ENCODE measurements at places on chromosomes 6 and 20. TPM values are rescaled to one million over a fixed set of nuclear protein-coding genes. Genes with fewer than 3 reads are reported as not detected.

BANF2 gene
- total RNA-seq: not detected

SRMS gene
- total RNA-seq: not detected

METTL24 gene
- total RNA-seq: not detected

SIRPA gene
- total RNA-seq: 1.7 TPM

RIMS4 gene
- total RNA-seq: not detected

OR14J1 gene
- not detected for total RNA-seq

GPSM3 gene
- total RNA-seq: 325 TPM

GMPR gene
- 1.0 TPM for total RNA-seq

NFKBIE gene
- total RNA-seq: 38.9 TPM

PRRC2A gene
- total RNA-seq: 223 TPM

RAET1E gene
- not detected for total RNA-seq

GRCh38 chr6:11233673-11234573, 1.5 kb upstream of the NEDD9 start:
- DNase-seq: no peak

- DNase-seq: no peak
Measured at GRCh38 chr6:89787660-89788328, 31.8 kb downstream of the MDN1 start.

- DNase-seq: no peak
Measured at GRCh38 chr6:157037165-157037564, 260.0 kb downstream of the ARID1B start.

DNA sequence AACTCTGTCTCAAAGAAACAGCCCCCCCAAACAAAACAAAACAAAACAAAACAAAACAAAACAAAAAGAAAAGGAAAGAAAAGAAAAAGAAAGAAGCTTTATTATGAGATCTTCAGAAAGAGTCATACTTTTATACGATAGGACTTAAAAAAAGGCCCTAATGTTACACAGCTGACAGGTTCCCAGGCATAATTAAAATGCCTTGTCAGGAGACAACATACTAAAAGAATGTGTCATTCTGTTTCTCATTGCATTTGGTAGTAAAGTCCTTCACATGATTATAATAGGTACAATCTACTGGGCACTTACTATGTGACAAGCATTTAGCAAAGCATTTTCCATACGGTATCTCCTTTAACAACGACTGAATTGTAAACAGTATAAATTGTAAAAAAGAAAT, 36.4 kb upstream of the RPN2 start:
- DNase-seq: no peak

DNA sequence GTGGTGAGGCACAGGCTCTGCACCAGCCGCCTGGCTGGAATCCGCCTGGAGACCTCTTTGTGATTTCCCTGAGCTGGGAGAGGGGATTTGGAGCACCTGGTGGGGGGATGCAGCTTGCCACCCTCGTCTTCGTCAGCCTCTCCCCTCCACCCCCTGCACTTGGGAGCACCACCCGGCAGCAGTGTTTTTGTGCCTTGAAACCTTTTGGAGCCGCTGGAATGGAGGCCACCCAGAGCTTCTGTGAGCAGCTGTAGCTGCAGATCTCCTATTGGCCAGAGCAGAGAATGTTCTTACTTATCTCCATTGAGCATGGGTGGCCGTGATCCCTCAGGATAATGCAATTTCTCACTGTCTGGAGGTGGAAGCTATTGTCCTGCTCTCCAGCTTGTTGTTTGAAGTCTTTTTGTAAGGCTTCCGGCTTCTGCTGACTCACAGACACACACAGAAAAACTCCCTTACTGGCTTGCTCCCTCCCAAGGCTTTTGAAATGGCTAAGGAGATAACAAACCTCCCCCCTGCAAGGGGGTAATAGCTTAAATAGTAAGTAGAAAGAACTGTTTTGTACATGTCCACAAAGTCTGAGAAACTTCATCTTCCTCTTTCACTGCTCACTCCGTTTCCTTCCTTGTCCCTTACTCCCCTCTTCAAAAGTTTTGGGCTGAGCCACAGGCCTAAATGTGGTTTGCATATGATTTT, 271.2 kb downstream of the PRL start:
- peak; percentile 29 for DNase-seq

GRCh38 chr6:139027620-139028182, 844 bp upstream of the ABRACL start:
- peak; percentile 14 for DNase-seq

- no peak for DNase-seq
Measured at GRCh38 chr6:45438849-45439406, 61.2 kb upstream of the SUPT3H start.

GRCh38 chr6:148608199-148608951, 138.5 kb upstream of the UST start:
- DNase-seq: no peak

DNA sequence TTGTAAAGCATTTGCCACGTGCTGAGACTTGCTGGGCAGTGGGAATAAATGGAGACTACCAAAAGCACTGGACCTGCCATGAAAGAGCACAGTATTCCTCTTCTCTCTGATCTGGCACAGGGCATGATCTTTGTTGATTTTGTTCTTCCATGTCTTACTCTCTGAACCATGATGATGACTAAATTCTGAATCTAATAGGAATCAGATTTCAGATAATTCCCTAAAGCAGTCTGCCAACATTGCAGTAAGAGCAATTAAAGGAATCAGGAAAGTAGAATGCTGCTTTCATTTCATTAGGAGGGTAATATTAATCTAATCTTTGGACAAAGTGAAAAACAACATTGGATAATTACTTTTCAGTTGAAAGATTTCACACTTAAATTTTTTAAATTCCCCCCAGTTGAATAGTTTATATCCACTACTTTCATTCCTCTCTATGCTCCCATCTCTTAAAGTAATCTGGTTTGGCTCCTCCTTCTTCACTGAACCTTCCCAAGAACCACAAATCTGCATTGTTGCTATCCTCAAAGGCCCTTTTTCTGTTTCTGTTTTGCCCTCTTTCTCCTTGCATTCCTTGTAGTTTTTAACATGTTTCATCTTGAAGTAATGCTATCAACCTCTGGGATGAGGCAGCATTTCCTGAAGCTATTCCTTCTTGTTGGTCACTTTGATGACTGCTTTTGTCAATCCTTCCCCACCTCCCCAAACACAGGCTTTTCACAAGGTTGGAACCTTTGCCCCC, 243.2 kb upstream of the TENT5A start:
- no peak for DNase-seq

DNA sequence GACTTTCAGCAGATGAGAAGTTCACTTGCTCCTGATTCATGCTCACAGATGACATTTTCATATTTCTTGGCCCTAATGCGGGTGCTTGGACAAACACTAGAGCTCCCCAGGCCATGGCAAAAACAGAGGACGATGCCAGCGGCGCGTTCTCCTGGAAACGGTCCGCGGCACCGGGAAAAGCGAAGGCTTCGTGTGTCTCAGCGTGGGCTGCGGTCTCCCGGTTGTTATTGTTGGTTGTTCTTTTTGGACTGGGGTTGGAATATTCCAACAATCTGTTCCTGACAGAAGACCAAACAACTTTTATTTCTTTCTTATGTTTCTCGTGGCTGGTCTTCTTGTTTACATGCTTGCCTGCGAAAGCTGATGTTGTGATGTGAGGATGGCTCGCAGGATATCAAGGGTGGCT, 46.8 kb upstream of the NEDD9 start:
- DNase-seq: no peak

DNA sequence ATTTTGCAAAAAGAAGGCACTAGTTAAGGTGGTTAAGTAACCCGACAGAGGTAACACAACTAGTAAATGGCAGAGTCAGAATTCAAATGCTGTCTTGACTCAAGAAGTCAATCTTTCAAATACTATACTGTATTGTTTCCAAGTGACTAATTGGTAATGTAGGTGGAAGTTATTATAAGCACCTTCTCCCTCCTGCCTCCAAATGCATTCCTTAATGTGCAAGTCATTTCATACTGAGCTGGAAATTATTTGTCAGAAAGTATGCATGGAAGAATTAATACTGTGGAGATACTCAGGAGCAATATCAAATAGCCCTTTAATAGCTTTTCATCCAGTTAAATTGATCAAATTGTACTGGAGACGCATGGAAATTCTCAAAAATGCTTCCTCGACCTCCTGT, 579.1 kb downstream of the DOK5 start:
- no peak for DNase-seq

DNA sequence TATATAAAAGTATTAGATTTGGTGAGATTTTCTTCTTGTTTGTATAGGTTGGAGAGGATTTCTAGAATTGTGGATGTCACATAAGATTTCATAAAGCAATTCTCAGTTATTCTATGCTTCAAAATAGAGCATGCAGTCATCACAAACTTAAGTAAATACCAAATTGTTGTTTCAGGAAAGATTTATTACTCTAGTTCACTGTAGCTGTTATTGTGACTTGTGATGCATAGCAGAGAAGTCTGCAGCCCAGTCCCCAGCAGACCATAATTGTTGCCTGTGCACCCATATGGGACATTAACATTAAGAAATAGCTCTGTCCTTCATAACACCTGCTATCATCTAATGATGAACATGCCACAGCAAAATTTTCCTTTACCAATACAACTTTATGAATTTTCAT, 228.0 kb upstream of the FAM83B start:
- no peak for DNase-seq

DNA sequence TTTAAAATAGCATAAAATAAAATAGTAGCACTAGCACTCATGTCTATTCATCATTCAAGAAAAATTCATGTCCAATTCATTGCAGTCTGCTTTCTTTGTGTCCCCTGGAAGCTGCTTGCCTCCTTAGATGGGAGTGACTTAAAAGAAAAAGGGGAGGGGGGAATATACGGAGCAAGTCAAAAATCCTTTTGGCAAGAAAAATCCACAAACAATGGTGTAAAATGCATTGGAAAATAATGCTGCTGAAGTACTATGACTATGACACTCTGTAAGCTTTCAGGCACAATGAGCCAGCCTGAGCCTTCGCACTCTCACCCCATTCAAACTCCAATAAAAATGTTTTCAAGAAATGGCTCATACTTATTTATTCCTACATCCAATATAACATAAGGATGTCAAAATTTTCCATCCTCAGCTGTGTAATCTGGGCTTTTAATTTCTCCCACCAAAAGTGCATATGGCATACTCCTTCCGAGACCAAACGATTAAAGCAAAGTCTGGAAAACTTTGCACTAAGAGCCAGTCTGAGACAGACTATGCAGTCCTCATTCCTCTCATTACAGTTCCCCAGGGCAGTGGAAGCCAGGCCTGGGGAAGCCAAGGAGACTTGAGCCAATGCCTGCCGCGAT, 790 bp downstream of the NEDD9 start:
- DNase-seq: no peak

DNA sequence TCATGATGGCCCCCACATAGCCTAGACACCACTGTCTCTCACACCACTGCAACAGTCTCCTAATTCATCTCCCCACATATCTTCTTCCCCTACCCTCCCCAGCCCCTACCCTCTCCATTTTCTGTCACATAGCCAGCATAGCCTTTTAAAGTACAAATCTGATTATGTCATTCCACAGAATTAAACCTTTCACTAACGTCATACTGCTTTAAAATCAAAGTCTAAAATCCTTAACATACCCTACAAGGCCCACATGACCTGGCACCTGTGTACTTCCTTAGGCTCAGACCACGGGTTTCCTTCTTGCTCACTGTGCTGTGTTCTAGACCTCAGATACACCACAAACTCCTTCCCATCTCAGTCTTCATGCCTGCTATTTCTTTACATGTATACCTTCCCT, 5.9 kb downstream of the OSTM1 start:
- DNase-seq: peak; percentile 51

- DNase-seq: no peak
Measured at GRCh38 chr6:107124934-107125348, 9.6 kb upstream of the BEND3 start.

DNA sequence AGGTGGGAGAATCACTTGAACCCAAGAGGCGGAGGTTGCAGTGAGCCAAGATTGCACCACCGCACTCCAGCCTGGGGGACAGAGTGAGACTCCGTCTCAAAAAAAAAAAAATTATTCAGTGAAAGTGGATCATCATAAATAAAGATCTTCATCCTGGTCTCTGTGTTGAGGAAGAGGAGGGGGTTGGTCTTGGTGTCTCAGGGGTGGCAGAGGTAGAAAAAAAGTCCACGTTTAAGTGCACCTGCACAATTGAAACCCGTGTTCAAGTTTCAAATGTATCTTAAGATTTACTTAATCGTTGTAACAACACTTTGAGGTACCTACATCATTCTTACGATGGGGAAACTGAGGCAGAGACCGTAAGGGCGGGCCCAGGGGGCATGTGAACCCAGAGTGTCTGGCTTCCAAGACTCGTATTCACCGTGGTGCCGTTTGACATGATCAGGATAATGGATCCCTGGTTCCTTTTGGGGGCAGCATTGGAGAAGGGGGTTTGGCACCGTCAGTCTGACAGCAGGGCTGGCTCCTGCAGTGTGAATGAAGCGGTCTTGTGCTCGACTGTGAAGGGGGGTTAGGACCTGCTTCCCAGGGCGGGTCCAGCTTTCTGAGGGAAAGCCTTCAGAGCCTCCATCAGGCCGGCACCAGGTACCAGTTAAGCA, 32.9 kb upstream of the ID1 start:
- DNase-seq: peak; percentile 22

DNA sequence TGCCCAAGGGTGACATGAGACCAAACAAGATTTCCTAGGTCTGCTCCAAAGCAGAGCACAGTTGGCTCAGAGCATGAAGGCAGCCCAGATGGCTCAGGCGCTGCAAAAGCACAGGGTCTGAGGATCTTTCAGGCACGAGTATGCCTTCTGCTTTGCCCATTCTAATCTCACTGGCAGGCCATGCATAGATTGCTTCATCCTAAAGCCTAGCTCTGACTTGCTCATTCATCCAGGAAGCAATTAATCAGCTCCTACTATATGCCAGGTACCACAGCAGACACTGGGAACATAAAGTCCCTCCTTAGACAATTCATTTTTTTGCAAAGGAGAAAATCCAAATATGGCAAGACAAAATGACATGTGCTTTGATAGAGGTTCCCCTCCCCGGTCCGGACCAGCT, 31.2 kb downstream of the GPLD1 start:
- DNase-seq: no peak

- DNase-seq: no peak
Measured at GRCh38 chr6:10968776-10969175, 75.3 kb downstream of the ELOVL2 start.

DNA sequence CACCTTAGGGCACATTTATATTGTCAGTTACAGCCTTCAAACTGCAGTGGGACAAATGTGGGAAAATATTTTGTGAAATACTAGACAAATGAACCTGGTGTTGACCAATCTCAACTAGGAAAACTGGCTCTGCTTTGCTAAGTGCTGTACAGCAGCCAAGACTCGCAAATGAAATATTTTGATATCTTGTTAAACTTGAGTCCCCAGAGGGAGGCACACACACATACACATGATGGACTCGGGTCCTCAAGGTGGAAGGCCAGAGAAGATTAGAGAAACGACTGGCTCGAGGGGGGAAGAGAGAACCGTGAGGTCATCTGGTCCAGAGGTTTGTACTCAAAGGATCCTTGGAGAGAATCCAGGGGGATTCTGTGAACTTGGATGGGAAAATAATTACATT, 67.3 kb upstream of the JAG1 start:
- no peak for DNase-seq

DNA sequence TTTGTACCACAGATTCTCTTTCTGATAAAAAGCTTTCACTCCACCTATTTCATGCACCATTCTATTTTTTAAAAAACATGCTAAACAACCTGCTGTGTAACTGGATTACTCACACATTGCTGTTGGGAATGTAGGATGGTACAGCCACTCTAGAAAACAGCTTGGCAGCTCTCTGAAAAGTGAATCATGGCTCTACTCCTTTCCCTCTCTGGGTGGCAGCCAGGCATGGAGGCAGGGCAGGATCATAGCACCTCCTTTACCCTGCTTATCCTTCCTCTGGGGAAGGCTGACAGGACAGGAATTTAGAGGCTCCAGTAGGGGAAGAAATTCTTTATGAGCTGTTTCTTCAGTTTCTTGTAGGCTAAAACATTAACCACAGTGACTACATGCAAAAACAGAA, 6.7 kb upstream of the VNN2 start:
- DNase-seq: no peak

GRCh38 chr20:37308086-37309050, 18.9 kb downstream of the MANBAL start:
- no peak for DNase-seq
